Activated T-cell treated with anti-CD3 and anti-CD28 coated beads for 24 hours (primary cell): ENCODE measurements at places on chromosomes 7 and 10.

- DNase-seq, result no peak
Measured at GRCh38 chr10:101892782-101893391, 49.3 kb upstream of the KCNIP2 start.

GRCh38 chr7:94060752-94061151, 56.6 kb upstream of the BET1 start:
- no peak for DNase-seq

DNA sequence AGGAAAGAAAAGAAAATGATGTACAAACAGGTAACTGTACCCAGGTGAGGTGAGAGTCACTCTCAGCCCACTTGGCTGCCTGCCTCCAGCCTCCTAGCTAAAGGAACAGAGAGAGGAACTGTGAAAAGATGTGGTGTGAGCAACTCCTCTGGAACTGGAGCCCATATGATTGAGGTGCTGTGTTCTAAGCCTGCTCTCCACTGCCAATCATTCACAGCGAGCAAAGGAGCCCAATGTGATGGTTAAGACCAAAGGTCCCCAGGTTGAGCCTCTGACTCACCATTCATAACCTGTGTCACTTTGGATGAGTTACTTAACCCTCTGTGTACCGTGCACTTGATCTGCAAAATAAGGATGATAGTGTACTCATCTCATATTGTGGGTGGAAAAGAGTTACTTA, 868.1 kb upstream of the AUTS2 start:
- DNase-seq, result no peak

DNA sequence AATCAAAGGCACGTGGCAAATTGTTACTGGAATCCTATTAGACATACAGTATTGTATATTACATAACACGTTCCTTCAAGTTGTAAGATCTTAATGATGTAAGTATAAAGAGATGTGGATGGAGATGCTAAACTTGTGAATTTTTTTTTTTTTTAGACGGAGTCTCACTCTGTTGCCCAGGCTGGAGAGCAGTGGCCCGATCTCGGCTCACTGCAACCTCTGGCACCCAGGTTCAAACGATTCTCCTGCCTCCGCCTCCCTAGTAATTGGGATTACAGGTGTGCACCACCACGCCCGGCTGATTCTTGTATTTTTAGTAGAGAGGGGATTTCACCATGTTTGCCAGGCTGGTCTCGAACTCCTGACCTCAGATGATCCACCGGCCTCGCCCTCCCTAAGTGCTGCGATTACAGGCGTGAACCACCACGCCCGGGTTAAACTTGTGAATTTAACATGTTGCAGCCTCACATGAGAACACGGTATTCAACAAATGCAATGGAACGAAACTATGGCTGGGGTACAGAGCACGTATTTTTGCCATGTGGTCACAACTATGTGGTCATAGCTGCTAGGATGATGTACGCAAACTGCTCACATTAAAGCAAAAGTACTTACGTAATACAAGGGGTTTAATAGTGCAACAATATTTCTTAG, 818 bp upstream of the SUPV3L1 start:
- peak; percentile 13 for DNase-seq

DNA sequence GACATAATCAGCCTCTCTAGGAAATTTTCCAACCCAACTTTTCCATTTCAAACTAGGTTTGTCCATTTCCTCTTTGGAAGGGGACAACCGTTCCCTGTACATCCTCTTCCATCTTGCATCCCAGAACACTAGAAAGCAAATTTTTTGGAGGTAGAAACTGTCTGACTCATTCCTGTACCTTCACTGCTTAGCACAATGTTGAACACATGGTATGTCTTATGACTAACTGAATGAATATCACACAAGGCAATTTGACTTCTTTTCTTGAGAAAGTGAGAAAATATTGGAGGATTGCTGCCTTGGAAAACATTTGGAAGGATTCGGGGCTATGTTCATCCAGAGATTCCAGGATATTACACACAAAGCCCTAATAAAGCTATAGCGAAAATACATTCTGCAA, 289.1 kb downstream of the FGFR2 start:
- DNase-seq, result no peak

DNA sequence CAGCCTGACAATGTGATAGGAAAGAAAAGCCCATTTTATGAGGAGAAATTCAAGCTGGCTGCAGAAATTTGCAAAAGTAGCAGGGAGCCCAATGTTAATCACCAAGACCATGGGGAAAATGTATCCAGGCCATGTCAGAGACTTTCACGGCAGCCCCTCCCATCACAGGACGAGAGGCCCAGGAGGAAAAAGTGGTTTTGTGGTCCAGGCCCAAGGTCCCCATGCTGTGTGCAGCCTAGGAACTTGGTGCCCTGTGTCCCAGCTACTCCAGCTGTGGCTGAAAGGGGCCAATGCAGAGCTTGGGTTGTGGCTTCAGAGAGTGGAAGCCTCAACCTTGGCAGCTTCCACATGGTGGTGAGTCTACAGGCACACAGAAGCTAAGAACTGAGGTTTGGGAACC, 12.7 kb downstream of the COA1 start:
- no peak for DNase-seq

GRCh38 chr7:5549096-5549763, 125.6 kb upstream of the TNRC18 start:
- no peak for DNase-seq
